ENCODE measurements at places on chromosomes 7 and 10.

- DNase-seq = no peak
These were observed 519.1 kb upstream of the FOXK1 start for GRCh38 chr7:4162884-4163564.

DNA sequence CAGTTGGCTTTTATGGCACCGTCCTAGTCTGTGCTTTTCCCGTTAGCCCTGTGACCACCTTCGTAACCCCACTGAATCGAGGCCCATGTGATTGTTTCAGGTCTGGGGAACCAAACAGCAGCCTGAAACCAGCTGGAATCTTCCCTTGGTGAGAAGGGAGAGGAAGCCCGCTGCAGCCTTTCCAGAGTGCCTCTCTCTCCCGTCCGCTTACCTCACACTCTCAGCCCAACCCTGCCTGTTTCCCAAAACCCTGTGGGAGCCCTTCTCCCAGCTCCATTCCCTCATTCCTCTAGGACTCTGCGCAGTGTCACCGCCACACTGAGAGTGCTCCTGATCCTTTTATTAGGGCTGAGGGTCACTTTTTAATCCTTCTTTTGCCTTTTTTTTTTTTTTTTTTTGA is 139.6 kb downstream of the WDR37 start:
- no peak for DNase-seq

- no peak for DNase-seq
These were observed 105.7 kb upstream of the INSIG1 start for GRCh38 chr7:155191901-155192478.

GRCh38 chr7:121187222-121187621 is 141.6 kb upstream of the WNT16 start:
- no peak for DNase-seq

- DNase-seq = no peak
These were observed 128.8 kb upstream of the SMIM30 start for GRCh38 chr7:113247198-113247597.

- DNase-seq = no peak
These were observed 315.1 kb downstream of the GFRA1 start for GRCh38 chr10:115957786-115958442.

GRCh38 chr7:2701832-2702593 is 14.0 kb downstream of the AMZ1 start:
- peak; percentile 81 for DNase-seq

GRCh38 chr10:131928248-131929095 is 27.7 kb downstream of the PPP2R2D start:
- DNase-seq = no peak

DNA sequence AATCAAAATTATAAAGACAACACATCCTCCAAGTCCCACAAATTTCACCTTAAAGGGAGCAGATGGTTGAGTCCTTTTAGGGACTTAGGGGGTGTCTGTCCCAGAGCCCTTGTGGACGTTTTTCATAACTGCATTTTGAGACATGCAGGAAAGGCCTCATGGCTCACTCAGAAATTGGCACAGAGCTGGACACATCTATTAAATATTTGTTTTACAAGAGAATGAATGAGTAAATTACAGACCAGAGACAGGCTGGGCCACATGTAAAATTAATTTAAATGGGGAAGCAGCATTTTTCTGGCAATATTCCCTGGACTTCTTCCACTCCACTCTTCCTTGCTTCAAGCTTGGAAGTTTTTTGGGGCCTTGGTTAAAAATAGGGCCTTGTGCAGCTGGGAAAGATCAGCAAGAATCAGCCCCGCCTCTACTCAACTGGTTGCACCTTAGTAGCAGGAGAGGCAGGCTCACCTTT is 20.0 kb downstream of the LAMB1 start:
- DNase-seq = peak; percentile 48

GRCh38 chr7:22827563-22827962 is 4.9 kb upstream of the TOMM7 start:
- DNase-seq = no peak

Data from fibroblast of gingiva (primary cell).